Osteocyte (in vitro differentiated cells): ENCODE measurements at places on chromosomes 1 and 21.

GRCh38 chr1:53948291-53948690 is 2.1 kb downstream of the LRRC42 start:
- peak overlapping the region; percentile 77 for H3K27ac ChIP-seq
- DNase-seq: no peak
- H3K36me3 ChIP-seq: peaks cover 9% of the 10 kb centered on the region
- H3K4me1 ChIP-seq: peaks cover 43% of the 10 kb centered on the region

DNA sequence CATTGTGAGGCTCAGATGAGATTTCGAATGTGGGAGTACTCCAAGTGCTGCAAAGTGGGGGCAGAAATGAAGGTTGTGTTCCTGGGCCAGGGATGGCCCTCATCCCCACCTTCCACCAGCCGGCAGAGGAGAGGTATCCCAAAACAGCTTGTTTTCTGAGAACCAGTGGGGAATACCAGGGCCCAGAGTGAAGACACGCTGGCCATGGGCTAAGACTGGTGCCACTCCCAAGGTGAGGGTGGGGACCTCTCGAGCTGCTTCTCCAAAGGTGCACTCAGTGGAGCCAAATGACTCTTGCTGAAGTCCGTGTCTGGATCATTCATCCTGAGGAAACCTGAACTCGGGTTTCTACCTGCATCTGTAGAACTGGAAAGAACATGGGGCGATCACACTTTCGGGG is 22.1 kb downstream of the KCNA2 start:
- H3K4me3 ChIP-seq: no peak overlapping the region
- no peak for DNase-seq
- no peaks in the 10 kb centered on the region for H3K36me3 ChIP-seq
- H3K27me3 ChIP-seq: no peaks in the 10 kb centered on the region
- H3K27ac ChIP-seq: no peak overlapping the region
- H3K4me1 ChIP-seq: no peaks in the 10 kb centered on the region

GRCh38 chr1:98030976-98031375 is 110.1 kb upstream of the DPYD start:
- H3K27me3 ChIP-seq: no peaks in the 10 kb centered on the region
- H3K4me1 ChIP-seq: peaks cover 67% of the 10 kb centered on the region
- no peaks in the 10 kb centered on the region for H3K36me3 ChIP-seq
- no peak for DNase-seq
- H3K27ac ChIP-seq: peak overlapping the region; percentile 90

- no peak for DNase-seq
- H3K4me3 ChIP-seq: peak overlapping the region; percentile 88
- peaks cover 35% of the 10 kb centered on the region for H3K4me1 ChIP-seq
Measured at GRCh38 chr1:190478149-190479049, 735 bp upstream of the BRINP3 start.

GRCh38 chr1:83761167-83762038 is 237.5 kb downstream of the TTLL7 start:
- H3K4me3 ChIP-seq: no peak overlapping the region
- H3K27ac ChIP-seq: no peak overlapping the region
- DNase-seq: no peak
- H3K36me3 ChIP-seq: no peaks in the 10 kb centered on the region

DNA sequence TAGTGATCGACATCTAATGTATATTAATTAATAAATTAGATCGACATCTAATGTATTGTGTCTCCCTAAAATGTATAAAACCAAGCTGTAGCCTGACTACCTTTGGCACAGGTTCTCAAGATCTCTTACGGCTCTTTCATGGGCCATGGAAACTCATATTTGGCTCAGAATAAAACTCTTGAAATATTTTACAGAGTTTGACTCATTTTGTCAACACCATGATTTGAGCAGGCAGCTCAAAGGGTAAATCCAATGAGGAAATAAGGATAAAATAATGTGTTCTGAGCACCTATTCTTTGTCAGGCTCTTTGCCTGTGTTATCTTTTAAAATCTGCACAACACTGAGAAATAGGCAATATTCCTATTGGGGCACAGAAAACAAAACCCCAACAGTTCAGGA is 223.4 kb upstream of the DUSP10 start:
- DNase-seq: no peak
- no peaks in the 10 kb centered on the region for H3K36me3 ChIP-seq
